ENCODE measurements at places on chromosomes 12 and 14.

- DNase-seq = no peak
Measured at GRCh38 chr12:14395074-14395778, 29.7 kb downstream of the ATF7IP start.

- DNase-seq = no peak
Measured at GRCh38 chr12:79033788-79034187, 169.2 kb downstream of the SYT1 start.

DNA sequence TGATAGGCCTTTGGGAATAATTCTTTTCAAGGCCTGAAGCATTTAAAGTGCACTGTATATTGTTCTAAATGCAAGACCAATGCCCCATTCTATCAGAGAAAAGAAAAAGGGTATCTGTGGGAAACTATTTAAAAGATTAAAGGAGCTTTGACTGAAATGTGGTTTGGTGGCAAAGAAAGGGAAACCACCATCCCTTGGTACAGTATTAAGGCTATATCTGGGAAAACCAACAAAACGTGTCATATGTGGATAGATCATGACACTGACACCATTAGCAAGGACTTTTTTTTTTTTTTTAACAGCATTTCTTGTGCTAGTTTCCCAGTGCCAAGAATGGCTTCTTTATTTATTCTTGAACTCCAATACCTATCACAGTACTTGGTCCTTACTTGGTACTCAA, 890.7 kb downstream of the DIO2 start:
- no peak for DNase-seq

GRCh38 chr14:94394581-94395207, 6.3 kb upstream of the SERPINA1 start:
- peak; percentile 5 for DNase-seq

GRCh38 chr14:31920001-31920400, 157.1 kb upstream of the ARHGAP5 start:
- no peak for DNase-seq

DNA sequence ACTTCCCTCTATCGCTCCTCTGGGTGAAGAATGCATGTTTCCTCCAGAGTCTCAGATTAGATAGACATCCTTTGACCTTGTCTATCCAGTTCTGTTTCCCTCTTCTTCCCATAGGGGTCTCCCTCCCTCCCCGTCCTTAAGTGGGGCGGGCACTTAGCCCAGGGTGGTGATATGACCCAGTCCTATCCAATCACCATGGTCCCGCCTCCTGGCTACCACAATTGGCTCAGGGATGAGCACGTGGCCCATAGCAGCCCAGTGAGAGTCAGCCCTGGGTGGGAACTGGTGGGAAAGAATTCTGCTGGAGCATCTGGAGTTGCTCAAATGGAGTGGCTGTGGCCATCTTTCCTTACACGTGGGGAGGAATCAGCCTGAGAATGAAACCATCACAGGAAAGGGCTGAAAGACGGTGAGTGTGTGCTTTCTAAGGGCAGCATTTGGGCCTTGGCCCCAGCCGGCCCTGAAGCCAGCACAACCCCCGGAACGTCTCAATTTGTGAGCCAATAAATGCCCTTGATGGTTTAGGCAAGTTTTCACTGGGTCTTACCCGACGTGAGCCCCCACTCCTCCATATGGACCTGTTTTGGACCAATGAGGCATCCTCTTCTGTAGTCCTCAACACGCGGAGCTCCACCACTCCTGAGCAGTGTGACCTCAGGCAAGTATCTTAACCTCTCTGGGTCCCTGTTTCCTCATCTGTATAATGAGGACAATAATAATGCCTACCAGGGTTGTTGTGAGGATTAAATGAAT, 14.4 kb upstream of the MLXIP start:
- DNase-seq = no peak

DNA sequence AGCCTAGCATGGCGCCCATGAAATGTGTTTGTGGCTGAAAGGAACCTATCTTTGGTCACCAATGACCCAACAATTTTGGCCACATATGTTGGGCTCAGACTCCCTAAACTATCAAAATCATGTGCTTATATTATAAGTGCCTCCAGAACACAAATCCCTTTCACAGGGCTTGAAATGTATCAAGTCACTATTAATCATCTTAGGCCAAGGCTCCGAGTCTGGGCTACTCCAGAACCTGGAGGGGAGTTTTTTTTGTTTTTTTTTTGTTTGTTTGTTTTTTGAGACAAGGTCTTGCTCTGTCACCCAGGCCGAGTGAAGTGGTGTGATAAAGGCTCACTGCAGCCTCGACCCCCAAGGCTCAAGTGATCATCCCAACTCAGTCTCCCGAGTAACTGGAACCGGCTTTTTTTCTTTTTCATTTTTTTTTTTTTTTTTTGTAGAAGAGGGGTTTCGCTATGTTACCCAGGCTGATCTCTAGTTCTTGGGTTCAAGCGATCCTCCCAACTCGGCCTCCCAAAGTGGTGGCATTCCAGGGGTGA, 989 bp upstream of the DRAM1 start:
- no peak for DNase-seq

DNA sequence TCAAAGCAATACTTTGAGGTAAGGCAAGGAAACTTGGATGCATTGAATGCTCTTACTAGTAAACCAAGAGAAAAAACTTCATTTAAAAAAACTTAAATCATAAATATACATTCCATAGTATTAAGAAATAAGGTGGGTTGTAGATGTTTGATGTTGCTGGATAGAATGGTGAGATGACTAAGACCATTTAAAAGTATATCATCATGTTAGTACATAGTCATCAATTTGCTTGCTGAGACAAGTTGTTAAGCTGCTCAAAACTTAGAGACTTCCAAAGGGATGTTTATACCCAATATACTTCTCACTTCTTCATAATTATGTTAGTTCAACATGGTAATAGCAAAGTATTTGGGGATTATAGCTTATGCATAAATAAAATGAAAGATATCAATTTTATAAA, 675.5 kb upstream of the MGAT4C start:
- DNase-seq = no peak

DNA sequence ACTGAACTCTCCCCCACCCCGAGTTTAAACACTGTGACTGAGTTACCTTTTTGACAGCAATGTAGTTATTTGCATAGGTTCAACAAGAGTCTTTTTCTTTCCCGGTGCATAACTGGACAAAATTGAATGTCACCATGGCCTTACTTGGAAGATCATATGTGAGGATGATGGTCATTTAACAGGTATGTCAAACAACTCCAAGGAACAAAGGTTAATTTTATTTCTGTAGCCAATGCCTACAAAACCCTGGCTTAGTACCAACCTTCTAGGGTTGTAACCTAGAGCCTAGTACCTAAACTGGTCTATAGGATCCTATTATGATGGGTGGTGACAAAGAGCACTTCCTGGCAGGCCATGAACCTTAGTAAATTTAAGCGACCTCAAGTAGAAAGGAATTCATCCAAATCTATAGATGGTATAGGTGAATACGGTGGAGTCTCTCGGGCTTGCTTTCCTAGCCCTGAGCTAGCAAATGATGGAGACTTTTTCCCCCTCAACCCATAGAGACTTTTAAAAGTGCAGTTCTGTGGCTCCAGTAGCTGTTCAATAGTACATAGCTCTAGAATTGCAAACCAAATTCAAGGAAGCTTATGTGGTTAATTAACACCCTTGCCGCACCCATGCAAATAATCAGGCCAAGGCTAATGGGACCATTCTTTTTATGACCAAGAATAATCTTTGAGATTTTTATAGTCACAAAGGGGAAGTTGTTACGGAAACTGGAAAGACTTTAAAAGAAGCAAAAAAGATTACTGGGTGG, 89.0 kb downstream of the SLC38A1 start:
- no peak for DNase-seq

DNA sequence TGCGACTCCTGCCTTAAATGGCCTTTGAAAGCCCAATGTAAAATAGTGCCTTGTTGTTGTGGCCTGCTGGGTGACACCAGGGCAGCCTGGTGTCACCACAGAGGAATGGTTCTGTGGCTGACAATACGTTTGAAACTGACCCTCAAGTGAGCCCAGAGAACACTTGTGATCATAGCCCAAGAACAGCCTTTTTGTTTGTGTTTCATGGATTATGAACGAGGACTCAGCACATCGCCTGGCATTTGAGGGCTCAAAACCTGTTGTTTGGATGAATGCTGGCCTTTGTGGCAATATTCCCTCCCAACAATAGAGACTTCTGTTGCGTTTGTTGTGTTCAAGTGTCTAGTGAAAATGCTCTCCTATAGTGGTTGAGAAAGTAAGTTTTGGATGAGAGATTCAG, 48.5 kb downstream of the TSPAN9 start:
- DNase-seq = no peak

DNA sequence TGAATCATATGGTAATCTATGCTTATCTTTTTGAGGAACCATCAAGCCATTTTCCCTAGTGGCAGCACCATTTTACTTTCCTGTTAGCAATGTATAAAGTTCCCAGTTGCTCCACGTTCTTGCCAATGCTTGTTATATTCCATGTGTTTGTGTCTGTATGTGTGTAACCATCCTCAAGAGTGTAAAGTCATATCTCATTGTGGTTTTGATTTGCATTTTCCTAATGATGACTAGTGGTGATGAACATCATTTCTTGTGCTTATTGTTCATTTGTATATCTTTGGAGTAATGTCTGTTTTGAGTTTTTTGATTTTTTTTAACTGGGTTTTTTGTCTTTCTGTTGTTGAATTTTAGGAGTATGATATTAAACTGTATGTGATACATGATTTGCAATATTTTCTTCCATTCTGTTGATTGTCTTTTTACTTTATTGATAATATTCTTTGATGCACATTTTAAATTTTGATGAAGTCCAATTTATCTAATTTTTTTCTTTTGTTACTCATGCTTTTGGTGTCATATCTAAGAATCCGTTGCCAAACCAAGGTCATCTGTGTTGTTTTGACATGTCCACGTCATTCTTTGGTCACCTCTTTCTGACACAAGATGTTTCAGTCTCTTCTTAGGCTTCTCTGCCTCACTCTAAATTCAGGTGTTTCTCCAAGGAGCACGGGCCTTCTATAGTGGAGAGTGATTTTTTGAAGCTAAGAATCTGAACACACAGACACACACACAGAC, 36.1 kb downstream of the PPHLN1 start:
- no peak for DNase-seq

GRCh38 chr14:24398293-24398652, 530 bp upstream of the NYNRIN start:
- no peak for DNase-seq

GRCh38 chr12:68887641-68888040, 45.3 kb downstream of the CPM start:
- DNase-seq = no peak

DNA sequence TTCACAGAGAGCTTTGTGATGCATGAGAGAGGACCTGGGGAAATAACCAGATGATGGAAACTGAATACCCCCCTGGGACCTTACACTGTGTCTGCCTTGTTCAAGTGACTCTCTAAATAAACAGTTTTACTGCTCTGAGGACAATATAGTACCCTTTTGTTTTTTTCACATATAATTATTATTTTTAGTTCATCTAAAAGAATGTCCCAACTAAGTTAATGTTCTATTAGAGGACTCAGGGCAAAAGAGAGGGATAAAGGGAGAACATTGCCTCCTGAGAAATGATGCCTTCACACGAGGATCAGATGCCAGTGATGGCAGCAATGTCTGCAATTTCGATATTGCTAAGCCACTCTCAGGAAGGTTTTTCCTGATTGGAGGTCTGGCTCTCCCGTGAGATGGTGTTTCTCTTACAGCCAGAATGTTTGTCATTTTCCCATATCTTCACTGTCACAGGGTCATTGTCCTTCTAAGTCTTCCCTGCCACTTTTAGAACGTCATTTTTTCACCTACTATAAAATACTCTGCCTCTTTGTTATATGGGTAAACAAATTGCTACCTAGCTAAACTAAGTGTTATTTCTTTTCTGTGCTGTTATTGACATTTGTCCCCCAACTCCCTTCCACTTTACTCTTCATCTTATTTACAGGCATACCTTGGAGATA, 201.6 kb downstream of the RAD51B start:
- DNase-seq = no peak

GRCh38 chr12:123813349-123813748, 51.2 kb downstream of the DNAH10 start:
- DNase-seq = no peak

GRCh38 chr12:103657331-103657730, 70.3 kb downstream of the STAB2 start:
- no peak for DNase-seq

DNA sequence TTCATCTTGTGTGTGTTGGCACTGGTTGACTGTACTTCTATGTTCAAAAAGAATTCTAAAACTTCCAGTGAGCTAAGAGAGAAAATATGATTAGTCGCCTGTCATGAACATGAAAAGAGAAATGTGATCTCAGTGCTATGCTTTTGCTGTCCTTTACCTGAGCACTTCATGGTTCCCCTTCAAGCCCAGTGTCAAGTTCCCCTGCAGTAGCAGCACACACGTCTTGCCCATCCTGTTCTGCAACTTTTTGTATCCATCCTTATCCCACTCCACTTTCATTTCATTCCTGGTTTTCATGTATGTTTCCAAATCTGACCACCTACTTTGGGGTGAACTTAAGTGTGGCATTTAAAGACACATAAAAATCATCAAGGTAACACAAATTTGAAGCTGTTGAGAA, 848.0 kb upstream of the USP15 start:
- no peak for DNase-seq

- DNase-seq = no peak
Measured at GRCh38 chr12:12482959-12483358, 79.7 kb downstream of the DUSP16 start.

GRCh38 chr12:52180971-52181628, 10.7 kb downstream of the KRT80 start:
- DNase-seq = no peak

DNA sequence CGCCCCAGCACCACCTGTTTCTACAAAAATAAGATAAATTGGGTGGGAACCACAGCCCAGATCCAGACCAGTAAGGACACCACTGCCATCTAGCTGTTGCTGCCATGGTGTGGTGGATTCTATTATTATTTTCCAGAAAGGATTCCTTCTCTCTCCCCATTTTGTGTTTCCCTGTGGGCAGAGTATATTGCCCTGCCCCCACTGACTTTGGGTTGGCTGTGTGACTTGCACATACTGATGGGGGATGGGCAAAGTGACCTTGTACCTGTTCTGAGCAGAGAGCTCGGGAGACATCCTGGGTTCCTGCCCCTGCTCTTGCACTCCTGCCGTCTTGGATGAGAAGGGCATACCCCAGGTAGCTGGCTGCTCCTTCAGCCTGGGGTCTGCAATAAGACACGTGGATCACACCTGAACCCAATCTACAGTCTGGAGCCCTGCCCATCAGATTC, 24.3 kb downstream of the MOAP1 start:
- DNase-seq = no peak

DNA sequence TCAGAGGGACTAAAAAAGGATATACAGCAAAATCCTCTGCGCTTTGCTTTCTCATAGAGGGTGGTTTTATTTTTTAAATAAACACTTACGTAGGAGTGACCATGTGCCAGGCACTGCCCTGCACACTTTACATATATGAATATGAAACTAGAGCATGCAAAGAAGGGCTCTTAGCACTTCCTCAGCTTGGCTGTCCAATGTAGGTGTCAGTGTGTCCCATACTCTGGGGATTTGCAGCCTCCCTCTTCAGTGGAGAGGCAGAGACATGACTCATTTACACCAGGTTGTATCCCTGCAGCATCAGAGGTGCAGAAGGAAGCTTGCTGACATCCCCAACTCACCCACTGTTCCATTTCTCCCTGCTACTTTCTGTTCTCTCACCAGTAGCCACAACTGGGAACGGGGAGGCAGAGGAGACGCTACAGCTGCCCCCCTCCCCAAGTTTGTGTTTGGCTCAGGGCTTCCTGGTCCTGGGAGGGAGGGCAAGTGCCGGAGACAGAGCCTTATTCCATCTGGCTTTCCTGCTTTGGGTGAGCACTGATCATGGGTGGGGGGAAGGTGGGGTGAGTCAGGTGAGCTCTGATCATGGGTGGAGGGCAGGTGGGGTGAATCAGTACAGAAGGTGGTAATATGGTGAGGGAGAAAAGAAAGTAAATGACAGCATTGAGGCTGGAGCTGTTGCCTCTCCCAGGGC, 4.9 kb upstream of the KRT5 start:
- DNase-seq = no peak

GRCh38 chr12:113057565-113058485, 1.3 kb downstream of the DTX1 start:
- DNase-seq = no peak
